ENCODE measurements at places on chromosomes 1 and 21.

DNA sequence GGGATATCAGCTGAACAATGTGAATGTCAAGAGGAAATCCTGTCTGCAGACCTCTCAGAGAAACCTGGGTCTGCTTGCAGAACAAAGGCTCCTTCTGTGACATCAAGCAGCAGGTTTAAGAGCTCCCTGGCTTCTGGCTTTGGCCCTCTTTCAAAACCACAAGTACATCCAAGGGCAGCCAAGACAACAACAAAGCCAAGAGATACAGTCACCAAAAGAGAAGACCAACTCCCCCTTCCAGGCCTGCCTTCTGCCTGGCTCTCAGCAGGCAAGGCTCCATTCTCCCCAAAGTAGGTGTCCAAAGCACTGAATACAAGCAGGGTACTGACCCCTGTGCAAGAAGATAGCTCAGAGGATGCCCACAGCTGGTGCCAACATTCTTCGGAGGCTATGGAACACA is 11.5 kb downstream of the BCAR3 start:
- H3K27me3 ChIP-seq, result no peaks in the 10 kb centered on the region
- H3K4me1 ChIP-seq, result peaks cover 23% of the 10 kb centered on the region
- H3K36me3 ChIP-seq, result no peaks in the 10 kb centered on the region
- no peak for DNase-seq

- peaks cover 7% of the 10 kb centered on the region for H3K27me3 ChIP-seq
- peak overlapping the region; percentile 69 for H3K4me3 ChIP-seq
- H3K27ac ChIP-seq, result peak overlapping the region; percentile 25
- no peaks in the 10 kb centered on the region for H3K36me3 ChIP-seq
Measured at GRCh38 chr1:220878191-220879075, 810 bp upstream of the HLX start.

DNA sequence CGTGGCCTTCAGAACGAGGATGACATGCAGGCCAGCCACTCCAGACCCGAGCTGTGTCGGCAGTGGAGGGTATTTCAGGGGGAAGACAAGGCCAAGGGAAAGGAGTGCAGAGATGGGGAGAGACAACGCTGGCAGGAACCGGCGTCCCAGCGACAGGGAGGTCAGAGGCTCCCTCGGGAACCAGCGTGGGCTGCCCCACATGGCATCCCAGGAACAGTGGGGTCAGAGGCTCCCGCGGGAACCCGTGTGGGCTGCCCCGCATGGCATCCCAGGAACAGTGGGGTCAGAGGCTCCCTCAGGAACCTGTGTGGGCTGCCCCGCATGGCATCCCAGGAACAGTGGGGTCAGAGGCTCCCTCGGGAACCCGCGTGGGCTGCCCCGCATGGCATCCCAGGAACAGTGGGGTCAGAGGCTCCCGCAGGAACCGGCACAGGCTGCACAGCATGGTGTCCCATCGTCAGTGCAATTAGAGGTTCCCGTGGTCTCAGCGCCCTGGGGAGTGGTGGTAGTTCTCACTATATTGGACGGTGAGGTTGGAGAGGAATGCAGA is 43.0 kb downstream of the SLC19A1 start:
- no peak overlapping the region for H3K4me3 ChIP-seq
- H3K4me1 ChIP-seq, result no peaks in the 10 kb centered on the region
- no peaks in the 10 kb centered on the region for H3K27me3 ChIP-seq
- DNase-seq, result no peak

- H3K27ac ChIP-seq, result no peak overlapping the region
- H3K27me3 ChIP-seq, result no peaks in the 10 kb centered on the region
- no peak for DNase-seq
Measured at GRCh38 chr1:10648689-10649516, 147.5 kb downstream of the CASZ1 start.

GRCh38 chr1:245995474-245995873 is 511.6 kb downstream of the SMYD3 start:
- no peaks in the 10 kb centered on the region for H3K27me3 ChIP-seq
- no peak overlapping the region for H3K4me3 ChIP-seq
- no peaks in the 10 kb centered on the region for H3K4me1 ChIP-seq
- no peak overlapping the region for H3K27ac ChIP-seq
- no peaks in the 10 kb centered on the region for H3K36me3 ChIP-seq

- H3K36me3 ChIP-seq, result no peaks in the 10 kb centered on the region
- H3K27me3 ChIP-seq, result no peaks in the 10 kb centered on the region
- no peak overlapping the region for H3K27ac ChIP-seq
- H3K4me1 ChIP-seq, result no peaks in the 10 kb centered on the region
Measured at GRCh38 chr1:169027607-169028320, 78.7 kb upstream of the ATP1B1 start.

All from body of pancreas (tissue), 4 donors.